ENCODE measurements at places on chromosomes 2 and 18.

DNA sequence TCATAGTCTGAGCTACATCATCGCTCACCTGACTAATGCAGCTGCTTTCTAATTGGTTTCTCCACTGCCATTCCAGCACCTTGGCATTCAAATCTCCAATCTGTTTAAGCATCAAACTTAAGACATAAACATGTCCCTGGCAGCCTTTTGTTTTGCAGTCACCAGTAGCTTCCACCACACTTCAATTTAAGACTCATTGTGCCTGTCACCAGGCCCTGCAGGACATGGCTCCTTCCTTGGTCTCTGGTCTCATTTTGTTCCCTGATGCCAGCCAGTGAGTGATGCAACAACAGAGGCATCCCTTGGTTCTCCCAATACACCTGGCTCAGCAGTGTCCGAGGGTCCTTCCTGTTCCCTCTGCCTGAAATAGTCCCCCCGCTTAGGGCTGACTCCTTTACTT, 292.4 kb upstream of the PXDN start:
- DNase-seq, result no peak

- DNase-seq, result no peak
Measured at GRCh38 chr2:42804338-42804737, 12.0 kb upstream of the HAAO start.

- no peak for DNase-seq
Measured at GRCh38 chr18:56835331-56835730, 184.2 kb downstream of the WDR7 start.

- DNase-seq, result no peak
Measured at GRCh38 chr2:160561551-160562295, 68.1 kb upstream of the RBMS1 start.

DNA sequence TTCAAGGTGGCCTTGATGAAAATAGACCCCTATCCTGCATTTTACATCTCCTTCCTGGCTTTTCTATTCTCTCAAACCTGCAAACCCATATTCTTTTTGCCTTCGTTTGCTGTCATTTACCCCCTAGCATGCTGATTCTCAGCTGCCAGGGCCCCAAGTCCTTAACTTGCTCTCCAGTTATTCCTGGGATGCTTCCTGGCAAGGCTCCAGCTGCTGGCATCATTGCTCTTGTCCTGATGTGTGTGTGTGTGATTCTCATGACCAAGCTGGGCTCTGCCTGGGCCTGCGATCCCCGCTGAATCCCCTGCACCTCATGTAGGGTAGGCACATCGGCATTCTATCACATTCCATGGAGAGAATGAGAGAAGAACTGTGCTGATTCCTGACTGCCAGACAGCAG, 11.9 kb downstream of the NPAS2 start:
- DNase-seq, result no peak

GRCh38 chr2:38933653-38934052, 44.0 kb downstream of the ARHGEF33 start:
- DNase-seq, result peak; percentile 97

- DNase-seq, result no peak
Measured at GRCh38 chr2:4354164-4354563, 650.8 kb downstream of the DCDC2C start.

GRCh38 chr18:47679864-47680263, 250.6 kb downstream of the SMAD2 start:
- DNase-seq, result no peak

GRCh38 chr2:190979906-190980629, 33.9 kb downstream of the STAT1 start:
- DNase-seq, result no peak

DNA sequence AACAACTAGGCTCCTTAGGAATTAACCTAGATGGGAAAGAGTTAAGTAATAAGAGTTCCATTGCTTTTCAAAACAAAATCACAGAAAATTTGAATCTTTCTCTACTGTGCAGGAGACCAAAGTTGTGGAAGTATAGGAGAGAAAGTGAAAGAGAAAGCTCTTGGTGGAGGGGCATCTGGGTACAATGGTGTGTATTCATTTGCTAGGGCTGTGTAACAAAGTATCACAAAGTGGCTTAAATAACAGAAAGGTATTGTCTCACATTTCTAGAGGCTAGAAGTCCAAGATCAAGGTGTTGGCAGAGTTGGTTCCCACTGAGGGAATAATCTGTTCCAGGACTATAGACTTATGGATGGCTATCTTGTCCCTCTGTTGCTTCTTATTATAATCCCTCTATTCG, 50.5 kb upstream of the GORASP2 start:
- no peak for DNase-seq

- DNase-seq, result no peak
Measured at GRCh38 chr2:77104554-77104953, 417.6 kb downstream of the LRRTM4 start.

- DNase-seq, result no peak
Measured at GRCh38 chr2:174586418-174587295, 10.9 kb downstream of the WIPF1 start.

GRCh38 chr2:81437456-81438000, 1133.0 kb upstream of the LRRTM1 start:
- DNase-seq, result no peak

DNA sequence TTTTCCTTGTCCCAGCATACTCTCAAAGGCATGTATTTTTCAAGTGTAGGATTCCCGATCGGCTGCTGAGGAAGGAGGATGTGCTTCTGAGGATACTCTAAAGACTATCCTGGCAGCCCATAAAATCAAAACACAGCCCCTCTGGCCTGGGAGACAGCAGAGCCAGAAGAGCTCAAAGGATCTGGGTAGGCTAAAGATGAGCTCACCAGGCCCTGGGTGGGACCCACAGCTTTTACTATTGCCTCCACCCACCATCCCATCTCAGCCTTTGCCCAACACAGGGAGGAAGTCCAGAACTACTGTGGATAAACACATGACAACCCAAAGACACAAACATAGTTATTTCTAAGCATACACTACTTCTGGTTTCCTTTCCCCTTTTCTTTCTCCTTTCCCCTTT, 79.1 kb upstream of the ZFP36L2 start:
- DNase-seq, result no peak

DNA sequence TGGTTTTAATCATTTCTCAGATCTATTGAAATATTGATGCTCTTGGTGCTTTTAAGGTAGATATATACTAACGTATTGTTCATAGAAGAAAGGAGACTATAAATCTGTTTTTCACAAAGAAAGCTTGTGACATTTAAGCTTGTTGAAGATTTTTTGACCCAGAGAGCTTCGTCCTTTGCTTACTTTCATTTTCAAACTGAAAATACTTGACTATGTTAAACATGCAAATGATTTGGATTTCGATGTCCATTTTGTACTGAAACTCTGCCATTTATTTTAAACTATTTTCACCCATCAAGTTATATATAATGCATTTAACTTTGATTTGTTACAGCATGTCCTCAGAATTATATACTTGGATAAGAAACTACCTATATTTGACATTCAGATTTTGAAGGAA, 85.2 kb downstream of the SLC4A10 start:
- DNase-seq, result no peak

DNA sequence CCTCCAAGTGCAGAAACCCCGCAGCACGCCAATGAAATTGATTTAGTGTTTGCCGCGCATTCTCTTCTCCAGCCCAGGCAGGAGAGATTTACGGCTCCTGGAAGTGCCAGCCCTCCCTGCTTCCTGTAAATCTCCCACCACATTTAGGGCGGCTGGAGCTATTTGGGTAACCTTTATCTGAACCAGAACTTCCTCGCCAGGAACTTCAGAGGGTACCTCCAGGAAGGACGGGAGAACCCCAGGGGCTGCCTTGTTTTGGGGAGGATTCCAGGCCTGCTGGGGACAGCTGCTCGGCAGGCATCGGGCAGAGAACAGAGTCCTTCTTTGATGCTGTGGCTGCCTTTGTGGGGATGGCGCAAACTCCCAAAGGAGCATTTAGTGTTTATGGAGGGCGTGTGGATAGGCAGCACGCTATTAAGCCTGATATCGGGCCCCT, 122.0 kb upstream of the MYCN start:
- DNase-seq, result no peak

DNA sequence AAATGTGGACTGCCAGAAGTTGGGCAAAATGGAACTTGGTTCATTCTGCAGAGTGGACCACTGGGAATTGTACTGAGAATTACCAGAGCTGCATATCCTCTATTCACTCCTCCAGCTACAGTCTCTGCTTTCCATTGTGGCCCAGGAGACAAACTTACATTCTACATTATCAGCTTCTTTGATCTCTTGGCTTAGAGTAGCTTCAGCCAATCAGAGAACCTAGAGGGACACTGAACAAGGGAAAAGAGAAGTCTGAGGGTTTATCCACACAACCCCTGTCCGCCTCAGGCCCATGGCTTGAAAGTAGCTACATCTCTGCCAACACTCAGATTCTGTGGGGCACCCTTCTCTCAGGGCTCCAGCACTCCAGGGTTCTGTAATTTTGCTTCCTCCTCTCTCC, 251.1 kb downstream of the TRIB2 start:
- DNase-seq, result no peak

DNA sequence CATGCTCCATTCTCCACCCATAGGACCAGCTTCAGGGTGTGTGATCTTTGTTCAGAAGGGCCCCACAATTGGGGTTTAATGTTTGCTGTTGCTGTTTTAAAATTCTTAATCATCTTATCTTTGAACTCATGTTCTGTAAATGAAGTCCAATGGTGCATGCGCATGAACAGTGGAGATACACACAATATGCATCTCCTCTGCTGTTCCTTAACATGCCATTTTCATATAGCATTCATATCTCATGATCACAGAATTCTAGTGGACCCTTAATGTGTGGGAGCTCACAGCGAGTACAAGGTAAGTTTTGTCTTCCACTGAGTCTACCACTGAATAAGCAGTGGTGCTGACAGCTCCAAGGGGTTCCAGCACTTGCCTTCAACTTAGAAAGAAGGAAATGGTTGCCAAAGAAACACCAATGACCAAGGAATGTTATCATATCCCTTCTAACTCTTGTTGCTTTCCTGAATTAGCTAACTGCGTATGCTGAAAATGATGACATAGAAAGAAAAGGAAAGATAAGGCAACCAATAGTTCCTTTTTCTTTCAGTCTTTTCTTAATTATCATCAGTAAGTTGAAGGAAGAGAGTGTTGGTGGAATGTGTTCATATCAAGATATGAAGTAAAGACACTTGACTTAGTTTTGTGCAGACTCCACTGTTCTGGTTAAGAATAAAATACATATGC, 258.9 kb upstream of the FBXO11 start:
- no peak for DNase-seq

- no peak for DNase-seq
Measured at GRCh38 chr2:218783688-218784087, 1.7 kb downstream of the CYP27A1 start.

DNA sequence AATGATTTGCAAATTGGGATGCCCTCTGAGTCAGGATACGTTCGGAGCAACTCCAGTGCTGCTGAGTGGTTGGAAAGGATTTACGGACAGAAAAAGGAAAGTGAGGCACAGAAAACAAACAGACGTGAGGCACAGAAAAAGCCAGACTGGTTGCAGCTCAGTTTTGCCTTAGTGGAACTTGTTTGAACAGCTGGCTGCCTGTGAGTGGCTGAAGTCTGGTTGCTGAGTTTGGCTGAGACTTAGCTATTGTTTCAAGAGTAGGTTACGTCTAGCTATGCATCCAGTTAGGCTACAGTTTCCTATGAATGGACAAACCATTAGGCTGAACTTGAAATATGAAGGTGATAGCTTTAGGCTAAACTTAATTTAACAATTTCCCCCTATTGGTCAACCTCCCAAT, 256.6 kb downstream of the VAPA start:
- no peak for DNase-seq

DNA sequence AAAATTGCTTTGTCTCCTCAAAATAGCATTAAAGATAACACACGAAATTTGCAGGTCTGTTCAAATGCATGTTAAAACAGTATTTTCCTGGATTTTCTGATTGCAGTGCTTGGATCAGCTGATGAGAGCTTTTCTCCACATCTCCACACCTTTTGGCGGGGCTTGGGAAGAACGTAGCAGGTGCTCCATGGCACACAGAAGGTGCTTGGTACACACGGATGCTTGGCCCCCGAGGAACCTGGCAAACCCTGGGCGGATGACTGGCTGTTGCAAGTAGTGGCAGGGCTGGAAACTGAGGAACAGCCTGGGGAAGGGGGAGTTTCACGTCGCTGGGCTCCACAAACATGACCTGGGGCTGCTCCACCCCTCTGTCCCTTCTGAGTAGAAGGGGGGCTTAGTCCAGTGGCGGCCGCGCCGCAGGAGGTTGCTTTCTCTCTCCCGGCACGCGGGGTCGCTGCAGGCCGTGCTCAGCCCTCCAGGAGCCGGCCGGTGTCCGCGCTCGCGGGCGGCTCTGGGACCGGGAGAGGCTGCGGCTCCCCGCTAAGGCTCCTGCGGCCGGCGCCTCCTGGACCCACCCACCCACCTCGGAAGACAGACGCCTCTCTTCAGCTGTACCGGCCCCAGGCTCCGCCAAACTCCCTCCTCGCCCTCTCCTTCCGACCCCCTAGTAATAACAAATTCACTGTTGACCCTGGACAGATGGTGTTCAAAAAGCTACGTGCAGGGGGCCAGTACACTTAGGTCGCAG, 69.3 kb downstream of the MARCO start:
- DNase-seq, result no peak

DNA sequence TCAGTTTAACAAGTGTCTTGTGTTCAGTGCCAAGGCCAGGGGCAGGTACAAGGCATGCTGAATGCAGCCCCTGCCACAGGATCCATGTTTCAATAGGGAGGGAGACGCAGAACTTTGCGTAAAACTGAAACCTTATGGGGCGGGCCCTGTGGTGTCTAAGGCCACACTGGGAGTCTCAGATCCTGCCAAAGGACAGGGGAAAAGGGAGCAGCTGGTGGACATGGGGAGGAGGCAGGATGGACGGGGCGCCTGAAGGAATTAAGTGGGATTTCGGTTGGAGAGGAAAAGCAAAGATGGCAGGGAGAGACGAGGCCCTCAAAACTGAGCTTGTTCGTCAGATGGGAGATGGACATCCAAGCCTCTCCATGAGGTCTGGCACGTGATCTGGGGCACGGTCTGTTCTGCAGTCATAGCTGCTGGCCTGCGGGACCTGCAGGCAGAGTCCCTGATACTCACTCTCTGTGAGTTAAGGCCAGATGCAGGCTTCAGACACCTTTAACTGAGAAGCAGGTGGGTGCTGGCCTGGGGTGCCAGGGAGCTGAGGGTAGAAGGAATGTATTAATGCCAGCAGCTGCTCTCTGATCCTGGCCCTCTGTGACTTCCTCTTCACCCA, 48.8 kb downstream of the TCF7L1 start:
- DNase-seq, result no peak

GRCh38 chr2:21812766-21813165, 689.0 kb downstream of the TDRD15 start:
- no peak for DNase-seq

- no peak for DNase-seq
Measured at GRCh38 chr18:6842081-6842480, 112.6 kb downstream of the ARHGAP28 start.

DNA sequence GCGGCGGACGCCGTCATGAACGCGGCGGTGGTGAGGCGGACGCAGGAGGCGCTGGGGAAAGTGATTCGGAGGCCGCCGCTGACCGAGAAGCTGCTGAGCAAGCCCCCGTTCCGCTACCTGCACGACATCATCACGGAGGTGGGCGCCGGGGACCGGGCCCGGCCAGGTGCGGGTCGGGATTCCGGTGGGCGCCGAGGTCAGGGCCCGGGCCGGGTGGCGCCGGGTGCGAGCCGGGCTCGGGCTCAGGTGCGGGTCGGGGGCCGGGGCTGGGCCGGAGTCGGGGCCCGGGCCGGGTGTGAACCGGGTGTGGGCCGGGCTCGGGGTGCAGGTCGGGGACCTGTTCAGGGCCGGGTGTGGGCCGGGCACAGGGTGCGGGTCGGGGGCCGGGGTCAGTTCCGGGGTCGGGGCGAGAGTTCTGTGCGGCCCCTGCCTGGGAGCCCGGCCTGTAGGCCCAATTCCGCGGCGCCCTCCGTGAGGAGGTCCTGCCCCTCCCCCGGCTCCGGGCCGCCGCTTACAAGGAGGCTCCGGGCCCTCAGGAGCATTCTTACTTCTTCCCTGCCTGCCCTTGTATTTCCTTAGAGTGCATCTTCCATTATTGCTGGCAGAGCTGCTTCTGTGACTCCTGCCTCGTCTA, 447 bp downstream of the TRAF3IP1 start:
- DNase-seq, result no peak

Data from SK-N-MC (cell line).